ENCODE measurements at places on chromosomes 3 and 15.
A peak's percentile ranks its signal among the peaks of the same experiment; 100 is the strongest.

- peak; percentile 24 for DNase-seq
These were observed 1.7 kb downstream of the LRRC3B start for GRCh38 chr3:26624209-26624765.

DNA sequence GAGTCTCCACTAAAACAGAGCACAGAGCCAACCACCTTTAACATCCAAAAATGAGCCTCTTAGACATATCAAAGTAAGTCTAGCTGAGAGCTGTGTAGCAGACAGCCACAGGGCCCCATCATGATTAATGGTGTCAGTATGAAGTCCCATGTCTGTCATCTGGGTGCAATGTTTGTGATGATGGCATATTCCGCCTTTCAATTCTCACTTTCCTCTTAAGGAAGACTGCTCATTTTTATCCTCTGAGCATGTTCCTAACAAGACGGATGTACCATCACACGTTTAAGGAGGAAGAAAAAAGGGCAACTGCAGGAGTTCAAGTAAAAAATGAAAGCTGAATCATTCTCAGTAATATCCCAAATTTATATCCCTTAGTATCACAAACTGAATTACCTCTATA is 85.8 kb upstream of the KCNMB2 start:
- no peak for DNase-seq

GRCh38 chr15:44763848-44764247 is 27.5 kb downstream of the TRIM69 start:
- DNase-seq: no peak

GRCh38 chr3:100953103-100953502 is 40.1 kb downstream of the ABI3BP start:
- no peak for DNase-seq

GRCh38 chr15:31303726-31304648 is 22.6 kb upstream of the KLF13 start:
- no peak for DNase-seq

GRCh38 chr3:65145680-65146079 is 457.9 kb upstream of the ADAMTS9 start:
- no peak for DNase-seq

DNA sequence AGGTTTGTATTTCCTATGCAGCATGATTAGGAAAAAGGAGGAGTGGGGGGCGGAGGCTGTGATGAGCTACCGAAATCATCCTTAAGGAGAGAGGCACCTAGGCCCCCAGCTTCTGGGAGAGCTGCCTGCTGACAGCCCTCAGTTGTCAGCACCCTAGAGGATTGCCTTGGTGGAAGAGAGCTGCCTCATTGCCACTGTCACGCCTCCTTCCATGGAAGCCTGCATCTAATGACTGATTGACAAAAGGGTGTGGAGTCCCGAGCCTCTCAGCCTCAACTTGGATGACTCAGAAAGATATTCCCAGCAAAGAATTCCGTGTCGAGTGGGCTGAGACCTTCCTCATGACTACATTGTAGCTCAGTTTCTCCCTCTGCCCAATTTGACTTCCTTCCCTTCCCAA is 320.4 kb upstream of the PROK2 start:
- no peak for DNase-seq

GRCh38 chr15:94119298-94119811 is 112.0 kb upstream of the MCTP2 start:
- no peak for DNase-seq

DNA sequence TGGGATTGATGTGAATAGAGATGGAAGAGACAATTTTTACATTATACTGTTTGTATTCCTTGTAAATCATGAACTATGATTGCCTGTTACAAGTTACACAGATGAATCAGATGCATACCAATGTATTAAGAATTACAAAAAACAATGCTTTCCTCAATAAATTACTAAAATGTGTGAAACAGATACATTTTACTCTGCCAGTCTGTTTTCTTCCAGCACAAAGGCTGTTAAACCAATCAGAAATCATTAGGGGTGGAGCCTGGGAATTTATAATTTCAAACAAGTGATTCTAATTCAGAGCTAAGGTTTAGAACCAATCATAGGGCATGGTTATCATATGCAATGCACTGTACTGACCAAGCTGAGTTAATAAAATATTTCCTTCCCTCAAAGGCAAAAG is 21.8 kb upstream of the ANKRD28 start:
- no peak for DNase-seq

- no peak for DNase-seq
These were observed 66.2 kb upstream of the SELENOK start for GRCh38 chr3:53957831-53958230.

DNA sequence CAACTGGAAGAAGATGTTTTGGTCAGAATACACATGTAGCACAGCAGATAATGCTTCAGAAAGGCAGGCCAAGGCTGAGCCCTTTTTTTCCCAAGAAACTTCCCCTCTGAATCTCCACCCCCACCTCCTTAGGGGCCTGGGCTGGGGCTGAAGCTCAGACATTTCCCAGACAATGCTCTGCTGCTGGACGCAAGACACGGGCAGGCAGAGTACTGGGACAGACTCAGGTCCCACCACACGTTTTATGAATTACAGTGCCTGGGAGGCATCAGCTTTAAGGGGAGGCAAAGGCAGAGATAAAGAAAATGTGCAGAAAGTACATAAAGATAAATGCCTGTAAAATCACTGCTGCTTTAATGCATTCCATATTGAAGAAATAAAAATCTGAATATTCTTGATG is 479.4 kb downstream of the ERC2 start:
- DNase-seq: no peak

DNA sequence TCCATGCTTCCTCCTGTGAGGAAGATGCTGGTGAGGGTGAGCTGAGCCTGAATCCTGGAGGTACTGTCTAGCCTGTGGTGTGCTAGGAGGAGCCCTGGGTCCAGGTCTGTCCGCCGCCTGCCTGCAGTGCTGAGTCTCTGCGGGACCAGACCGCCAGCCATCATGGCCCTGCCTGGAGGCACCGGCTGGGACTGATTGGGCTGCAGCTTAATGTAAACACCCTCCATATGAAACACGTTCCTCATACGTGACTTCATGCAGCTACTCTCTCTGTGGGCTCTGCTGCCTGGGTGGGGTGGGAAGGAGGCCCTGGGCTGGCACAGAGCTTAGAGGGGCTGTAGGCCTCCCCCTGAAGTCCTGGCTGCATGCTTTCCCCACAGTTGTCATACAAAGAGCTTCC is 67.4 kb downstream of the FBLN2 start:
- DNase-seq: no peak

- no peak for DNase-seq
These were observed 28.0 kb upstream of the MNS1 start for GRCh38 chr15:56492791-56493555.

DNA sequence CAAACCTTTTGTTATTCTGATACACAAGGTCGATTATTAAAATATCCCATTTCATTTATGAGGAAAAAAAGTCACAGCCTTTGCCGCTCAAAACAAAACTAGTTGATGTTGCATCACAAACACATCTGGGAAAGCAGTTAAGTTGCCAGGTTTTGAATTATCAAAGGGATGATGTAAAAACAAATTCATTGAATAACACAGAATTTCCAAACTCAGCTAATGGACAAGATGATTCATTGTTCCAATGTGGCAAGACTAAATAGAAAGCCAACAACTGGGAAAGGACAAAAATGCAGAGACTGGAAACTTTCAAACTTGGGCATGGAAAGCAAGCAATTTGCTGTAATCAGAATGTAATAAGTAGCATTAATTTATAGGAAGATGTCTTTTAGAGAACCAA is 610.0 kb upstream of the ZNF385D start:
- no peak for DNase-seq

- no peak for DNase-seq
These were observed 88.9 kb downstream of the TNIK start for GRCh38 chr3:171371354-171371753.

- no peak for DNase-seq
These were observed 471.5 kb upstream of the CADM2 start for GRCh38 chr3:84487296-84487695.

DNA sequence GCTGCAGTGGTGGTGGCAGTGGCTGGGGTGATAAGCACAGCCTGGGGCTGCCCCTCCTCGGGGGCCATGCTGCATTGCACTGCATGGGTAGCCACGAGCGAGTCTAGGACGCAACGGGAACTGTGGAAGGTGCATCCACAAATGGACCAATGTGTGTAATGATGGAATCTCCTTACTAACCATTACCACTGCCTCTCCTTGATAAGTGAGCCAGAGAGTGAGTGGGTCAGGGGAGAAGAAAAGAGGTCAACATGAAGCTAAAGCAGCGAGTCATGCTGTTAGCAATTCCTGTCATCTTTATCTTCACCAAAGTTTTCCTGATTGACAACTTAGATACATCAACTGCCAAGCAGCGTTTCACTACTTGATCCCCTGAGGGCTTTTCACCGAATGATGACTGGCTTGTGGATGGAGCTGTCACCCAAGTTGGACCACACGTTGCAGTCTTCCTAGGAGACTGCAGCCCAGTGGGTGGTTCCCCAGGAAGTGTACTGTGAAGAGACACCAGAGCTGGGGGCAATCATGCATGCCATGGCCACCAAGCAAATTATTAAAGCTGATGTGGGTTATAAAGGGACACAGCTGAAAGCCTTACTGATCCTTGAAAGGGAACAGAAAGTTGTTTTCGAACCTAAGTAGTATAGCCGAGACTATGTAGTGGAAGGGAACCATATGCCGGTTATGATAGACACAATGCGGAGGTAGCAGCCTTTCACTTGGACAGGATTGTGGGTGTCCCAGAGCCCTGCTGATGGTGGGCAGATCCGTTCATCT is 20.6 kb downstream of the SAMD7 start:
- no peak for DNase-seq

- no peak for DNase-seq
These were observed 269.4 kb upstream of the RGMA start for GRCh38 chr15:93358166-93359059.

GRCh38 chr3:46960081-46960701 is 16.4 kb downstream of the CCDC12 start:
- DNase-seq: no peak

DNA sequence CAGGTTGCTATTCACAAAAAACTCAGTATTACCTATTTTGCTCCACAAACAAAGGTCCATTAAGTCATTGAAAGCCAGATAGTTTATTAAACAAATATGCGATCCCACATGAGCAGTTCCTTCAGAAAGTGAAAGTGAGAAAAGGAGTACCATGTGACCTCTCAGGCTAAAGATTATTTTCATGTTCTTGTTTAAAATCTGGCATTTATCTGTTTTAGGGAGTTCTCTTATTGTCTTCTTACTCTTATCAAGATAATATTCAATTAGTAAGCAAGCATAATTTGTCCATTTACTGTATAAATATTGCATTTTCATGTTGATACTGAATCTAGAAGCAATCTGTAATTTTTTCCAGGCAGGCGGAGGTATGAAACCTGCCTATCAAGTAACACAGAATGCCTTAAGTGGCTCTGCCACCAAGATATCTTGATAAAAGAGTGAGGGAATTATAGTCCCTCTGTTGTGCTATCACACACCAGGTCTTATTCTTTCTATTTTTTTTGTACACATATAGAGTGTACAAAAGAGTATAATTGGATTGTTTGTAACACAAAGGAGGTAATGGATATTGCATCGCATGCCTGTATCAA is 20.1 kb upstream of the PLSCR5 start:
- DNase-seq: no peak

GRCh38 chr3:117556646-117557407 is 847.2 kb downstream of the TUSC7 start:
- DNase-seq: no peak

GRCh38 chr15:90456236-90456635 is 68.2 kb downstream of the IQGAP1 start:
- DNase-seq: no peak

- DNase-seq: no peak
These were observed 32.7 kb downstream of the IQSEC1 start for GRCh38 chr3:13040361-13041074.

DNA sequence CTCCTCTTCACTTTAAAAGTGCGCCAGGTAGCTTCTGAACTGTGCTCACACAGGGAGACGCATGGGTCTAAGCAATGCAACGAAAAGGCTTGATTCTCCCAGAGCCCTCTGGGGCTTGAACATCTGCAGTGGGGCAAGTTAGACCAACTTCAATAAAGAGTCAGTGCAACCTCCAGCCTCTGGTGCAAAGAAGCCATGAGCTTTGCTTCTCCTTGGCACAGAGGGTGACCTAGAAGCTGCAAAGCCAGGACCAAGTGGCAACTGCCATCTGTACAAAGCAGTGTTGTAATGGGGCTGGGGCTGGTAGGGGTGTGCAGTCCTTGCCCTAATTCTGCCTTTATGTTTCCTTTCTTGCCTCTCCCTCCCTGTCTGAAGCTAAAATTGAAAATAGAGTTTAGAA is 219.0 kb upstream of the CD96 start:
- DNase-seq: no peak

DNA sequence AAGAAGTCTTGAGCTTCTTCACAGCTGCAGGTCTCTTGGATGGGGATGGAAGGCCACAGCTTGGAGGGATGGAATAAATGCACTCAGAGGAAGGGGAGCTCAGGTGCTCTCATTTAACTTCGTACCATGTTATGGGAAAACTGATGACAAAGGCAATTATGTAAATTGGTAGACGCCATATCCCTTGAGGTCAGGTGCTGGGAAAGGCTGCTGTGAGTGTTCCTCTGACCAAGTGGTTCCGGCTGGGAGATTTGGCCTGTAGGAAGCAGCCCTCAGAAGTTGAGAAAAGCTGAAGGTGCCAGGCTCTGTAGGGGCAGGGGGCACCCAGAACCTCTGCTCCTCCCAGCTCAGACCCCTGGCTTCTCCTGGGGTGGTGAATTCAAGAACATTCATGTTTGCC is 47.1 kb downstream of the FAH start:
- DNase-seq: no peak

- DNase-seq: no peak
These were observed 9.8 kb downstream of the LRIG1 start for GRCh38 chr3:66490984-66491383.

- no peak for DNase-seq
These were observed 132.9 kb downstream of the TPRA1 start for GRCh38 chr3:127457546-127458145.

GRCh38 chr15:96366526-96366877 is 36.0 kb downstream of the NR2F2 start:
- no peak for DNase-seq

- DNase-seq: no peak
These were observed 77.3 kb downstream of the WNT5A start for GRCh38 chr3:55409806-55410205.

DNA sequence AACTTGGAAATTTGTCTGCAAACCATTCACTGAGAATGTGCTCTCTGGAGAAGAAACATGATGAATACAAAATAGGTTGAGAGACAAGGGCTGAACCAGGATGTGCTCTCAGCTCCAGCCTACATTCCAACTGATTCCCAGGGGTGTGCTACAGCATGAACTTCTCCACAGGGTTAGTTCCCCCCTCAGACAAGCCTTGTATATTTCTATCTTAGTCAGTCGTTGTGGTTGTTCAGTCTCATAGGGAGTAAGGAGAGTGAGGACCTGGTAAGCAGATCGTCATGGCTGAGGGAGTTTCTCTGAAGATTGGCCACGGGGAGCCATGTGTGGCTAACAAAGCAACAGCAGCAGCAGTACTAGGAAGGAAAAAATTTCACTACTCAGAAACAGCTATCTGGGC is 919.7 kb upstream of the CADM2 start:
- no peak for DNase-seq

GRCh38 chr3:120645083-120645845 is 36.8 kb downstream of the HGD start:
- no peak for DNase-seq

Data from D341Med (cell line).